ENCODE measurements at places on chromosomes 4 and X. TPM values are rescaled to one million over a fixed set of nuclear protein-coding genes. Genes with fewer than 3 reads are reported as not detected.
A peak's percentile ranks its signal among the peaks of the same experiment; 100 is the strongest.

Gene TLR10
- total RNA-seq: not detected

Gene USP17L22
- total RNA-seq: not detected

DNA sequence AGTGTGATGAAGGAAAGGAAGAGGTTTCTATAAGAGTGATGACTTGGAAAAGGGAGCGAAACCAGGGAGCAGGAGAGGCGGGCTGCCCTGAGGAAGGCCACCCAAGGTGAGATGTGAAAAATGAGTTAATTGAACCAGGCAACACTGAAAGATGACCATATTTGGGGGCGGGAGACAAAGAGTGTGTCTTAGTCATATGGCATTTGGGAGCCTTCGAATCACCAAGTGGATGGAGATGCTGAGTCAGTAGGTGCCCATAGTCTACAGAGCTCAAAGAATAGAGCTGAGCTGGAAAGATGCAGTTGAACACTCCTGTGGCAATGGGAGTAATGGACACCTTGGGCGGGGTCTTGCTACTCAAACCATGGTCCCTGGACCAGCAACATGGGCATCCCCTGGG lies 8.3 kb upstream of the TLR8 start:
- peaks cover 1% of the 10 kb centered on the region for H3K27me3 ChIP-seq
- no peak for DNase-seq
- no peaks in the 10 kb centered on the region for H3K36me3 ChIP-seq
- H3K27ac ChIP-seq: no peak overlapping the region
- H3K4me3 ChIP-seq: no peak overlapping the region

Gene APLN
- 0.66 TPM for total RNA-seq

Gene CSAG3
- total RNA-seq: 1.1 TPM

GRCh38 chrX:118534716-118535493 lies 39.3 kb downstream of the DOCK11 start:
- H3K4me3 ChIP-seq: no peak overlapping the region
- DNase-seq: no peak
- H3K36me3 ChIP-seq: peaks cover 9% of the 10 kb centered on the region
- peak overlapping the region; percentile 88 for H3K27ac ChIP-seq
- H3K27me3 ChIP-seq: no peaks in the 10 kb centered on the region

DNA sequence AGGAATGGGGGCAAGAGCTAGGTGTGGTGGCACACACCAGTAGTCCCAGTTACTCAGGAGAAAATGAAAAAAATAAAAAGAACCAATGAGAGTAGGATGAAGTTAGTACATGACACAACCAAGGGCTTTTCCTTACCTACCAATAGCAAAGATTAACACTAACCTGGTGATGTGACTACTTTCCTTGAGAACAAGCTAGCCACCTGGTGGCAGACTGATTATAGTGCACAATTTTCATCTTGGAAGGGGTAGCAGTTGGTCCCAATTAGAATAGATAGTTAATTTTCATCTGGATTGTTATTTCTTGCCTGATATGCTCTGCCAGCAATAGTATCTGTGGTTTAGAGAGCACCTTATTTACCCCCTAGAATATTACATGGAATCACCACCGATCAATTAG lies 1216.8 kb upstream of the PABPC4L start:
- H3K4me1 ChIP-seq: no peaks in the 10 kb centered on the region
- no peaks in the 10 kb centered on the region for H3K27me3 ChIP-seq
- no peak overlapping the region for H3K4me3 ChIP-seq
- no peaks in the 10 kb centered on the region for H3K36me3 ChIP-seq
- no peak overlapping the region for H3K27ac ChIP-seq

DNA sequence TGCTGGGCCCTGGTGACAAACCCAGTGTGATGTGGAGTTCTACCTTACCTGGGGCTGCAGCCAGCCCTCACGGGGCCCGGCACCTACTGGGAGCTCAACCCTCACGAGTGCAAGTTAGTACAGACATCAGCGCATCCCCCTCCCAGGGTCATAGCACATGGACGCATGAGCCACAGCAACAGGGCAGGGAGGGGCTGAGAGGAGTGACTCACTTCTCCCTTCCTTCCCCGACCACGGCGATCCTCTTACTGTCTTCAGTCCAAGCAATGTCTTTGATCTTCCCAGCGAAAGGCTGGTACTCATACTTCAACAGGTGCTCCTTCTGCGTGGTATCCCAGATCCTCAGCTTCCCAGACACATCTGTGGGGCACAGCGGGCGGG lies 17.8 kb downstream of the WDR1 start:
- H3K36me3 ChIP-seq: peaks cover 81% of the 10 kb centered on the region
- no peaks in the 10 kb centered on the region for H3K27me3 ChIP-seq
- peak overlapping the region; percentile 74 for H3K4me3 ChIP-seq
- H3K4me1 ChIP-seq: peaks cover 93% of the 10 kb centered on the region
- DNase-seq: peak; percentile 74
- peak overlapping the region; percentile 94 for H3K27ac ChIP-seq

Gene EFHC2
- total RNA-seq: not detected

GRCh38 chr4:76197971-76198410 lies 15.6 kb downstream of the SCARB2 start:
- peaks cover 10% of the 10 kb centered on the region for H3K36me3 ChIP-seq
- H3K4me1 ChIP-seq: peaks cover 24% of the 10 kb centered on the region
- no peaks in the 10 kb centered on the region for H3K27me3 ChIP-seq
- peak overlapping the region; percentile 11 for H3K27ac ChIP-seq
- H3K4me3 ChIP-seq: no peak overlapping the region
- DNase-seq: no peak

GRCh38 chrX:16112428-16112827 lies 10.9 kb upstream of the GRPR start:
- peaks cover 5% of the 10 kb centered on the region for H3K27me3 ChIP-seq
- no peak overlapping the region for H3K27ac ChIP-seq
- DNase-seq: no peak
- H3K4me3 ChIP-seq: no peak overlapping the region
- no peaks in the 10 kb centered on the region for H3K36me3 ChIP-seq

DNA sequence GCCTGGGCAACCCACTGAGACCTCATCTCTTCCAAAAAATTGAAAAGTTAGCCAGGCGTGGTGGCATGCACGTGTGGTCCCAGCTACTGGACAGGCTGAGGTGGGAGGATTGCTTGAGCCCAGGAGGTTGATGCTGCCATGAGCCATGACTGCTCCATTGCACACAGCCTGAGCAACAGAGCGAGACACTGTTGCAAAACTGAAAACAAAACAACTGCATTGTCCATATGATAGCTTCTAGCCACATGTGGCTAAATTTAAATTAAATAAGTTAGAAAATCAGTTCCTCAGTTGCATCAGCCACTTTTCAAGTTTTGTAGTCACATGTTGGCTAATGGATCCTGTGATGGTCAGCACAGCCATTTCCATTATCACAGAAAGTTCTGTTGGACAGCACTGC lies 67.9 kb downstream of the GAB1 start:
- H3K36me3 ChIP-seq: no peaks in the 10 kb centered on the region
- DNase-seq: no peak
- no peak overlapping the region for H3K27ac ChIP-seq
- H3K4me1 ChIP-seq: peaks cover 17% of the 10 kb centered on the region
- peaks cover 6% of the 10 kb centered on the region for H3K27me3 ChIP-seq

Gene IL21
- total RNA-seq: 95.3 TPM

- peak overlapping the region; percentile 96 for H3K27ac ChIP-seq
- peaks cover 20% of the 10 kb centered on the region for H3K4me1 ChIP-seq
- H3K36me3 ChIP-seq: peaks cover 3% of the 10 kb centered on the region
- peaks cover 2% of the 10 kb centered on the region for H3K27me3 ChIP-seq
- peak; percentile 82 for DNase-seq
Observed at GRCh38 chrX:121308276-121308805, 260.9 kb downstream of the GLUD2 start.

DNA sequence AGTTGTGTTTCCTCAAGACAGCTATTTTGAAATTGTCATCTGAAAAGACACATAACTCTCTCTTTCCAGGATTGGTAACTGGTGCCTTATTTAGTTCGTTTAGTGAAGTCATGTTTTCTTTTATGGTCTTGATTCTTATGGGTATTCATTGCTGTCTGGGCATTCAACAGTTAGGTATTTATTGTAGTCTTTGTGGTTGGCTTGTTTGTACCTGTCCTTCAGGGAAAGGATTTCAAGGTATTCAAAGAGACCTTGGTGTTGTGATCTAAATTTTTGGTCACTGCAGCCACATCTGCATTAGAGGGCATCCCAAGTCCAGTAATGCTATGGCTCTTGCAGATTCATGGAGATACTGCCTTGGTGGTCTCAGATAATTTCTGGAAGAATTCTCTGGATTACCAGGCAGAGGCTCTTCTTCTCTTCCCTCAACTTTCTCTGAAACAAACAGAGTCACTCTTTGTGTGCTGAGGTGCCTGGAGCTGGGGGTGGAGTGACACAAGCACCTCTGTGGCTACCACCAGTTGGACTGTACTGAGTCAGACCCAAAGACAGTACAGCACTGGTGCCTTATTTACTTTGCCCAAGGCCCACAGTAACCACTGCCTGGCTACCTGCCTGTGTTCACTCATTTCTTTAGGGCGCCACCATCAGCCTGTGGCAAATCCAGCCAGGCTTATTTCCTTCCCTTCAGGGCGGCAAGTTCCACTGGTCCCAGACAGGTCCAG lies 620.4 kb downstream of the KCNIP4 start:
- H3K4me3 ChIP-seq: no peak overlapping the region
- H3K27me3 ChIP-seq: no peaks in the 10 kb centered on the region
- DNase-seq: peak; percentile 15
- no peaks in the 10 kb centered on the region for H3K36me3 ChIP-seq
- no peak overlapping the region for H3K27ac ChIP-seq

DNA sequence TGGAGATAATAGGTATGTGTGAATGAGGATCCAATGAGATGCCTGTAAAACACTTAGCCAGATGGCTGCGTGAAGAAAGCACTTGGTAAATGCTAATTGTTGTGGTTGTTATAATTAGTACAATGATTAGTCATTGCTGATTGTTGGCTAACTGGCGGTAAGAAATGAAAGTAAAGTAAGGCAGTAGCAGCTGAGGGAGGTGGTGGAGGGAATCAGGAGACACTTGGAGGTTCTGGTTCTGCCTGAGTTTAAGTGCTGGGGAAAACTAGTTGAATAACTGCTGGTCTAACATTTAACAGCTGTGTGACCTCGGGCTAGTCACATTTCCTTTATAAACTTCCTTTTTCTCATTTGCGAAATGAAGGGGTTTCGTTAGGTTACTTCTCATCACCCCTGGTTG lies 30.9 kb downstream of the CD38 start:
- H3K4me3 ChIP-seq: peak overlapping the region; percentile 8
- H3K27ac ChIP-seq: peak overlapping the region; percentile 43
- H3K27me3 ChIP-seq: no peaks in the 10 kb centered on the region
- peaks cover 48% of the 10 kb centered on the region for H3K4me1 ChIP-seq

Gene CXCL11
- total RNA-seq: not detected

Gene HSD17B13
- total RNA-seq: 0.19 TPM

GRCh38 chr4:27666943-27667342 lies 806.3 kb downstream of the STIM2 start:
- H3K27me3 ChIP-seq: no peaks in the 10 kb centered on the region
- H3K36me3 ChIP-seq: no peaks in the 10 kb centered on the region
- DNase-seq: no peak
- no peak overlapping the region for H3K27ac ChIP-seq

- DNase-seq: no peak
- H3K4me3 ChIP-seq: no peak overlapping the region
- peaks cover 3% of the 10 kb centered on the region for H3K4me1 ChIP-seq
- H3K27me3 ChIP-seq: peaks cover 6% of the 10 kb centered on the region
- no peaks in the 10 kb centered on the region for H3K36me3 ChIP-seq
Observed at GRCh38 chrX:100673397-100673953, 29.5 kb downstream of the SRPX2 start.

- H3K36me3 ChIP-seq: no peaks in the 10 kb centered on the region
- H3K4me3 ChIP-seq: no peak overlapping the region
- no peak overlapping the region for H3K27ac ChIP-seq
Observed at GRCh38 chrX:31212856-31213748, 141.3 kb upstream of the FTHL17 start.

DNA sequence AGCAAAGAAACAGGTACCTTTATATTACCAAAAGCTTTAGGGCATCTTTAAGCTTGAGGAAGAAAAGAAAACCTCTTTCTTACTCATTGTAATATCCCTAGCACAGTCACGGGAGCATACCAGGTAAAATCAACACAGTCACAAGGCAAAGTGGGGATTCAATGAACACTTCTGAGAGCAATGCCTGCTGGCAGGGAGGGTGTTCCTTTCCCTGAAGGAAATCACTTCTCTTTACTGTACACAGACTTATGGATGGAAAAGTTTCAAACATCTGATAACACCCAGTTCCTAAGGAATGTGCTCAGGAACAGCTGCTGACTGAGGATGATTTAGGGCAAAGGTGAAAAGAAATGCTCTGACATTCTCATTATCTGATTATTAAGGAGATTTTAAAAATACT lies 94.8 kb downstream of the MAML3 start:
- no peak for DNase-seq
- H3K27me3 ChIP-seq: peaks cover 65% of the 10 kb centered on the region
- no peaks in the 10 kb centered on the region for H3K36me3 ChIP-seq
- peaks cover 9% of the 10 kb centered on the region for H3K4me1 ChIP-seq
- H3K27ac ChIP-seq: no peak overlapping the region

Gene FGF2
- total RNA-seq: 13.8 TPM

DNA sequence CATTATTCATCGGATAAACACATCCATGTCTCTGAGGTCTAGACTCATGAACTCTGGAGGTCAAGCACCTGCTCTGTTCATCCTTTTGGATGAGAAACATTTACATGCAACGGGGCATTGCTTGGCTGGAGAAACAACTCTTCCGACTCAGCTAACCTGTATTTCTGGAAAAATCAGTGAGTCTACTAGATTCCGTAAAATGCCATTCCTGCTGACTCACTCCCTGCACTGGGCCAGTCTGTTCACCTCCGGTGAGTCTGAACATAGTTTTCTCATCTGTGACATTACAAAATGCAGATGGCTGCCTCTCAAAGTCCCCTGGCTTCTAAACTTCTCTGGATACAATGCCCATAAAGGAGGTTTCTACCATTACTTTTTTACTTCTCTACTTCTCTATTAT lies 185.7 kb upstream of the HS3ST1 start:
- no peaks in the 10 kb centered on the region for H3K36me3 ChIP-seq
- H3K4me1 ChIP-seq: no peaks in the 10 kb centered on the region
- no peak overlapping the region for H3K4me3 ChIP-seq

Gene MAGEA1
- not detected for total RNA-seq

DNA sequence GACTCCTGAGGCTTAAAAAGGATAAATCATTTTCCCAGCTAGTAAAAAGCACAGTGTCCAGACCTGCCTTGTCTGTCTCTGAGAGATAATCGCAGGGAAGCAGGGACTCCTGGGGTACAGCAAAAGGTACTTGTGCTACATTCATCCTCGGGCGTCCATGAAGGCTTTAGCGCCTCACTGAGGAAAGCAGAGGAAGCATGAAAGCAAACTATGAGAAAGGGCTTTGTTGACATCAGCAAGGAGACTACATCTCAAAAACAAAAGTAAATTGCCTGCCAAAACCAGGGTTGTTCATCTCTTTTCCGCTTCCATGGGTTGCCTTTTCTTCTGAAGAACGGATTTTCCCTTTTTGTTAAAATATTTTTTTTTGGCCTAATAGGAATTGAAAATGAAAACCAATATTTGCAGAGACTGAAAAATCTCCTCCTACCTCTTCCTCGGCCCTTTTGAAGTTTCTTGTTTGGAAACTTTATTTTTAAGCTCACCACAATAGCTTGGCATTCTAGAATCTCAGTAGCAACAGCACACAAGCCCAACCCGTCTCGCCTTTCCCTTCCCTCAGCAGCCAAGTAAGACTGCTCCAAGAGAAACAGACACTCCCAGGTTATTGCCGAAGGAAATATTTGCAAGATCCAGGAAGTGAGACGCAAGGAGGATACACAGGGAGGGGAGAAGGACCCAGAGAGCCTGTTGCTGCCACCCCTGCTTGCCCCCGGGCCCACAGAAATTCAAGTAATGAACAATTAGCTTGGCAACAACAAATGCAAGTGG lies 148.3 kb upstream of the DGKK start:
- H3K4me1 ChIP-seq: no peaks in the 10 kb centered on the region
- peaks cover 2% of the 10 kb centered on the region for H3K27me3 ChIP-seq
- H3K4me3 ChIP-seq: no peak overlapping the region
- DNase-seq: no peak

Measured in activated CD4-positive, alpha-beta T cell treated with anti-CD3 and anti-CD28 coated beads, Interleukin-2, amount 10 ng/mL, durations not matched to agents 24 days and 14 days (primary cell).